ENCODE measurements at places on chromosomes 16 and 17.

DNA sequence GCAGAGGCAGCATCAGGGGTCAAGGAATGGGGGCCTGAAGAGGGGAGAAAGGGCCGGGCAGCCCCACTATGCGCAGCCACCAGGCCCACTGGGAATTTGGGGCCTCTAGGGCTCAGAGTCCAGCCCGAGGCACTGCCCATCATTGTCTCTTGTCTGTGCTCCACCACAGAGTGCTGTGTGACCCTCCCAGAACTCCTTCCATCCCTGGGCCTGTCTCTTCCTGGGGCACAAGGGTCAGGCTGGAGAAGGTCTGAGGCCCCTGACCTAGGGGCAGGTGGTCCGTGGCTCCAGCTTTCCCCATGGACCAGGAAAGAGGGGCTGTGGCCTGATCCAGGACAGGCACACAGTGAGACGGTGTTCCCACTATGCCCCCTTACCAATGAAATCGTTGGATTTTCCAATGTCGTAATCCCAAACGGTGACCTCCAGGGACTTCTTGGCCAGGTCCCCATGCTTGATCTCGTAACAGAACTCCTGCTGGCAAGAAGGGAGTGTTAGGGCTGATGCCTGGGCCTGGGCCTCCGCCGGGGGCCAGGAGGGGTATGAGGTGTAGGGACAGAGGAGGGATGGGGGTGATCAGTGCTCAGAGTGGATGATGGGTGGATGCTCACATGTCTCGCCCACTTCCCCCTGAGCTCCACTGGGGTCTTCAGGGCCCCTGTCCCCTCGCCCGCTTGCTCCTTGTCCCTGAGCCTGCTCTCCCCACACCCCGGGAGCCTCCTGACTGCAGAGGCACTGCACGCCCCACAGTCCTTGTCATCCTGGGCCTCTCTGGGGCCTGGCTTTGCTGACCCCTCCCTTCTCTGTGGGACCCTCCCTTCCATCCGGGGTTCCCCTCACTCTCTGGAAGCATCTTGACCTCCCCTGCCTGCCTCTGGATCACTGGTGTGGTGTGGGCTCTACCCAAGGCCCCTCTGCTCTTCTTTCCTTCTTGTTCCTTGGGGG, 10.7 kb downstream of the SCGB1C2 start:
- no peak for DNase-seq

DNA sequence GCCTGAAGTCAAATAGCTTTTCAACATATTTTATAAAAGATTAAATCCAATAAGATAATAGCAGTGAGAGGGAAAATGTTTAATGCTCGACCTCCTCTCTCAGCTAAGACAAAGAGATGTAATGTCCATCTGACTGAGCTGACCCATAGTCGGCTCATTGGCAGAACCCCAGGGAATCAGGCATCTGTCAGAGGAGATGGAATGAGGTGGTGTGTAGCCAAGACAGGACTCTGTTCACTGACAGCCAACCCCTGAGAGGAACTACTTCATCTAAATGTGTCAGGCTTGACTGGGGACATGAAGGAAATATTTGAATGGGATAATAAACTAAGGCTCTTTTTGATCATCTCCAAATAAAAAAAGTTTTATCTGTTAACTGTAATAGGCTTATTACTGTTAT, 188.0 kb downstream of the CDH11 start:
- no peak for DNase-seq

- DNase-seq: peak; percentile 89
These were observed 48.3 kb downstream of the CCT6B start for GRCh38 chr17:34913001-34913400.

- DNase-seq: no peak
These were observed 58.1 kb upstream of the CBFA2T3 start for GRCh38 chr16:89034971-89035668.

- DNase-seq: peak; percentile 99
These were observed at the start of gene CMTR2 for GRCh38 chr16:71288890-71289731. CMTR2 (minus strand) TSS chr16:71289402; CDS start chr16:71285920, 3,482 bp downstream.

DNA sequence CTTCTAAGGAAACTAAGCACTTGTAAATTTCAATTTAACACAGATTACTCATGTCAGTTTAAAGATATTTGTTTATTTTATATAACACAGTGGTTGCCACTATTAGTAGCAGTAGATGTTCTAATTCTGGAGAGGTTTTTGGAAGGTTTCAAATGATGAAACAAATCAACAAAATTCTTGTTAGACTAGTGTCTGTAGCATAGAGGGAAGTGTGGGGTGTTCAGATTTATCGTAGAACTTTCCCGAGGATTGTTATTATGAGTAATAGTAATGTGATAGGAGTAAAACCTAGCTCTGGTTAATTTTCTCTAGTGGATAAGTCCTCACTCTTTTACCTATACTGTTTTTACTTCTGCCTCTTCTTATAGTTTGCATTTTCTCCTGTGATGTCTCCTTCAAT, 6.3 kb downstream of the GAN start:
- no peak for DNase-seq

- DNase-seq: no peak
These were observed 6.1 kb downstream of the RFFL start for GRCh38 chr17:35057332-35057915.

DNA sequence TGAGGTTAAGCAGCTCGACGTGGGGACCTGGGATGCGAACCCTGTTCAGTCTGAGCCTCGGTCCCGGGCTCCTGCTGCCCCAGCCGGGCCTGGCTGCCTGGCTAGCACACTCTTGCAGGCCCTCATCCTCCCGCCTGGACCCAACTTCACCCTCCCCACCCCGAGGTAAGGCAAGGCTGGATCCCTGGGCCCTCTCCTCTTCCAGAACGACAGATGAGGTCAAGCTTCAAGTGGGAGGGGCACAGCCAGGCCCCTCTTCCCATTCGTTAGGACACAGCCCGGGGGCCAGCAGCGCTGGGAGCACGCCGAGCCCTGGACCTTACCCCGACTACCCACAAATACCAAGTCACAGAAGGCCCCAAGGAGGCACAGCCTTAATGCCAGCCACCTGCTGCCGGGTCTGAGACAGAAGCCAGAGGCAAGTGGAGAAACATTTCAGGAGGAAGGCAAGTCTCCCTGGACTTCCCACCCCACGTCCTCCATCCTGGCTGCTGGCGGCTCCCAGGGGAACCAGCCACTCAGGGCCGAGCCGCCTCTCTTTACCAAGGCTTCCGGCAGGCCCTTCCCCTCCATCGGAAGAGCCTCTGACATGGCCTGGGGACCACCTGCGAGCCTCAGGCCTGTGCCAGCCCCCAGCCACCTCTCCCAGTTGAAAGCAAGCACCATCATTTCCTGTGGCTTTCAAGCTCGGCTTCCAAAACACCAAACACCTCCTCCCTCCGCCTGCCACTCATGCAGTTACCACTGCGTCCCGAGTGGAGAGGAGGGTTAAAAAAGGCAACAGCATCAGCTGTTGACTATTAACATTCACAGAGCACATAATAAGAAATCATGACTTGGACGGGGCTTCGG, 59.9 kb downstream of the RPH3AL start:
- DNase-seq: no peak

GRCh38 chr17:66839616-66840015, 4.7 kb downstream of the CACNG5 start:
- DNase-seq: no peak
